ENCODE measurements at places on chromosomes 5 and 9. TPM values are rescaled to one million over a fixed set of nuclear protein-coding genes. Genes with fewer than 3 reads are reported as not detected.

DNA sequence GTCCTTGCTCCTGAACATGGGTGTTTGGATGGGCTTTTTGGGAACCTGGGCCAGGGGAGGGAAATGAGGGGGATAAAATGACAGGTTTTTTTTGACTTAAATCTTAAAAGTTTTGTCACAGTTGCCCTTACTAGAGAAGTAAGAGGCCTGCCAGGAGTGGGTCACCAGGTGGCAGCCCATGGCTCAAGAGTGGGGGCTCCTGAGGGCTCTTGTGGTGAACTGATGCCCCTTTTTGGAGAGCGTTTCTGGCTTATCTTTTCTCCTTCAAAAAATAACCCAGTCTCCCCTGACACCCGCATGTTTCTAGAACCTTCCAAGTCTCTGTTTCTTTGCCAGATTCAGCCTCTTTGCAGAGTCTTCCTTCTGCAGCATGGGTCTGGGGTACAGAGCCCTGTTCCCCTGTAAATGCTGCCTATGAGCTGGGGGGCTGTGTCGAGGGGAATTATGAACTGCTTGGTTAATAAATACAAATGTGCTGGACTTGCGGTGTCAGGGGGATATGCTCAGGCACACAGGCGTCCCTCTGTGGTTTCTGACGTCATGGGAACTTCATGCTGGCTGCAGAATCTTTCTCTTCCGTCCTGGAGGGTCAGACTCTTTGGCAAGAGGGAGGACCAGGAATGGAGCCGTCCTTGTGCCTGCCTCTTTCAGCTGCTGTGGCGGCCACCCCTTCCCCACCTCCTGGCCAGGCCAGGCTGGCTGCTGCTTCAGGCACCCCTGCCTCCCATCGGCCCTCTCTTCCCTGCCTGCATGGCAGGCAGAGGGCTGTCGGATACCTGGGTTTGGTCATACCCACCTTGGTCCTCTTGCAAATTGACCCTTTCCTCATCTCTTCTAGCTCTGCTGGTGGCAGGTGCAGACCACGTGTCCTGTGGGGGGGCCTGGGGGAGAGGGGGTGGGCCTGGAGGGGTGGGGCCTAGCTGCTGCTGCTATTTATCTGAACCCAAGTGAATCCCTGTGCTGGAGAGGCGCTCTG lies 30.1 kb downstream of the PTPA start:
- no peaks in the 10 kb centered on the region for H3K27me3 ChIP-seq
- H3K36me3 ChIP-seq = no peaks in the 10 kb centered on the region
- no peak for DNase-seq

DNA sequence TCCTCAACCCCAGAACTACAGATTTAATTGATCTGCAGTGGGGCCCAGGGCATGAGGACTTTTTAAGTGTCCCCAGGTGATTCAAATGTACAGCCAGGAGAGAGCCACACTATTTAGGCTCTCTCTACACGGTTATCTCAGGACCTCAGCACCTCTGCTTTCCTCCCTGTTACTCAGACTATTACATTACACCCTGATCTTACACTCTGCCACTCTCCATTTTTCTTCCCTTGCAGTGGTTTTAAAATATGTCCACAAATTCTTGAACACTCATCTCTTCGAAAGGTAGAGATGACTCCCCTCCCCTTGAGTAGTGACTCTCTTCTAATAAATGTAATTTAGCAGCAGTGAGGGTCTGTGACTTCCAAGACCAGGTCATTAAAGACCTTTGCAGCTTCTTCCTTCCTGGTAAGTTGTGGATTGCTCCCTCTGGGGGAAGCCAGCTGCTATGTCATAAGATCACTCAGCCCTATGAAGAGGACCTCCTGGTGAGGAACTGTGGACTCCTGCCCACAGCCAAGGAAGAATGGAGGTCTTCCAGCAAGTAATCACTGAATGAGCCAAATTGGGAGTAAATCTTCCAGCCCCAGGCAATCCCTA lies 87.5 kb upstream of the SSBP2 start:
- no peak overlapping the region for H3K27ac ChIP-seq
- H3K4me1 ChIP-seq = peaks cover 16% of the 10 kb centered on the region
- H3K27me3 ChIP-seq = no peaks in the 10 kb centered on the region
- DNase-seq = no peak
- H3K4me3 ChIP-seq = no peak overlapping the region

The TAS2R1 gene
- not detected for total RNA-seq

- H3K27ac ChIP-seq = no peak overlapping the region
- H3K4me3 ChIP-seq = no peak overlapping the region
- no peaks in the 10 kb centered on the region for H3K36me3 ChIP-seq
- DNase-seq = no peak
These were observed 67.0 kb upstream of the RNU6ATAC start for GRCh38 chr9:134231330-134231745.

DNA sequence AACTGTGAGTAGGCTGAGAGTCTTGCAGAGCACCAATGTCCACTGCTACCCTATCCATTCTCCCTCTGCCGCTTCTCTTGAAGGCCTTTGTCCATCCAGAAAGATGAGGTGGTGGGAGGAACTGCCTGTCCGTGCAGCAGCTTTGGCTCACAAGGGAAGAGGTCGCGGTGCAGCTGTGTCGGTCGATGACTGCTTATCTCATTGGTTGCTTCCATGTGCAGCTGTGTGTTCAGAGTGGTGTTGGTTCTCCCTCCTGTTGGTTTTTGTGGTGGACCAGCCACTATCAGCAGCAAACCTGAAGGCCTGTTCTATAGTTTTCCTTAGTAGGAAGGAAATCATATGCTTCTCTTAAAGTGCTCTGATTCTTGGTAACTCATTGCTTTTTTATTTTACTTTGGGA lies 40.7 kb downstream of the SPTAN1 start:
- H3K4me3 ChIP-seq = no peak overlapping the region
- no peak overlapping the region for H3K27ac ChIP-seq
- H3K4me1 ChIP-seq = no peaks in the 10 kb centered on the region
- peaks cover 5% of the 10 kb centered on the region for H3K36me3 ChIP-seq
- H3K27me3 ChIP-seq = no peaks in the 10 kb centered on the region
- DNase-seq = no peak

DNA sequence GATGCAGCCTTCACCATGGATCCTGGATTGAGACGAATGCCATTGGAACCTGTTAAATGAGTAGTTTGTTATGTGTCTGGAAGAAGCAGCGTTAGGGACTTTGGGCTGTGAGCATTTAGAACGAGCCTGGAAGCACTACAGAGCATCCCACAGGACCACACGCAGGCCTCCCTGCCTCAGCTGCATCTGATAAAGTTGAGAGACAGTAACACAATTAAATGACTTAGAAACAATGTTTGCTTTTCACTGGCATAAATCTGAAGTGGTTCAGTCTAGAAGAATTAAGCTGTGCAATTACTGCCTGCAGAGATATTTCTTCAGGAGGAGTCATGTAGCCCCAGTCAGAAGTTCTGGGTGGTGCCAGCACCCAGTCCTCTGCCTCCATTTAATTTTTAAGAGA lies 9.8 kb upstream of the TLX3 start:
- H3K4me3 ChIP-seq = no peak overlapping the region
- no peaks in the 10 kb centered on the region for H3K4me1 ChIP-seq
- no peak overlapping the region for H3K27ac ChIP-seq
- peaks cover 2% of the 10 kb centered on the region for H3K27me3 ChIP-seq

The TAF1L gene
- not detected for total RNA-seq

The DAPK1 gene
- 46.0 TPM for total RNA-seq

Data from pancreas (tissue), 10 donors.